Fibroblast of mammary gland (primary cell): ENCODE measurements at places on chromosomes 2 and 18.
A peak's percentile ranks its signal among the peaks of the same experiment; 100 is the strongest.

GRCh38 chr2:33570681-33571080, 28.4 kb downstream of the FAM98A start:
- DNase-seq: no peak

DNA sequence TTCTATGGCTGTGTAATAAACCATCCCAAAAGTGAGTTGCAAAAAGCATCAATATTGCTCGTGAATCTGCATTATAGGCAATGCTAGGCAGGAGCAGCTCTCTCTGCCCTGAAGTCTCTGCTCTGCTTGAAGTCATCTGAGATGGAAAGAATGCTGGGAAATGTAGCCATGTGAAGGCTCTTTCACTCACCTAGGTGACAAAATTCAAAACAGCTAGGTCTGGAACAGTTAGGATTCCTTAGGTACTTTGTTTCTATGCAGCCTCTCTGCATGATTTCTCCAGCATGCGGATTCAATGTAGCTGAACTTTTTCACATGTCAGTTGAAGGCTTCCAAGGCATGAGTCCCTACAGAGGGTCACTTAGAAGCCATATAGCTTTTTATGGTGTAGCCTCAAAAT, 1383.7 kb downstream of the LRP1B start:
- no peak for DNase-seq

DNA sequence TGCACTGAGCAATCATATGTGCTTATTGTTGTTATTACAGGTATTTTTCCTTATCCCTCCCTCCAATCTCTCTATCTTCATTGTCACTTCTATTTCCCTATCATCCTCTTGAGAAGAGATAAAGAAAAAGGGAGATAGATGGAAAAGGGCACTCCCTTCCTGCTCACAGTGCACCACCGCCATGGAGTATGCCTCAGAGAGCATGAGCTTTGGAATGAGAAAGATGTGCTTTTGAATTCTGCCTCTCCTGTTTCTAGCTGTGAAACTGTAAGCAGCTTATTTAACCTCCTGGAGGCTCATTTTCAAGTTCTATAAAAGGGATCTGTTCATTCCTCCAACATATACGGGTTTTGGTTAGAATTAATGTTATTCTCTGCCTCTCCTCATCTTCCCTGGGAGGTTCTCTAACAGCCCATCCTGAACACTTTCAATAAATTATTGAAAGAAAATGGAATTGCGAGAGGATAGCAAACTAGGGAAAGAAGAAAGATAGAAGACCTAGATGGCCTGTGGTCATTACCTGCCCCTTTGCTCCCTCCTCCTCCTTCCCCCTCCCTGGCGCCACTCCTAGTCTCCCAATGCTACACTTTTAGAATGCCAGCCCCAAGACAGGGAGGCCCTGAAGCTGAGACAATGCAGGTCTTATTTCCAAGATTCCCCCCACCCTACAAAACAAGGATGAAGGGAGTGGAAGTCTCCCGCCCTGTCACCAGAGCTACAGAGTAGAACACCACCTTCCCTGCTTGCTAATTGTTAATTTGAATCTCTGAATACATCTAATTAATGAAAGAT, 37.8 kb downstream of the FIGN start:
- no peak for DNase-seq

- no peak for DNase-seq
These were observed 306.5 kb upstream of the ZNF521 start for GRCh38 chr18:25658476-25658875.

DNA sequence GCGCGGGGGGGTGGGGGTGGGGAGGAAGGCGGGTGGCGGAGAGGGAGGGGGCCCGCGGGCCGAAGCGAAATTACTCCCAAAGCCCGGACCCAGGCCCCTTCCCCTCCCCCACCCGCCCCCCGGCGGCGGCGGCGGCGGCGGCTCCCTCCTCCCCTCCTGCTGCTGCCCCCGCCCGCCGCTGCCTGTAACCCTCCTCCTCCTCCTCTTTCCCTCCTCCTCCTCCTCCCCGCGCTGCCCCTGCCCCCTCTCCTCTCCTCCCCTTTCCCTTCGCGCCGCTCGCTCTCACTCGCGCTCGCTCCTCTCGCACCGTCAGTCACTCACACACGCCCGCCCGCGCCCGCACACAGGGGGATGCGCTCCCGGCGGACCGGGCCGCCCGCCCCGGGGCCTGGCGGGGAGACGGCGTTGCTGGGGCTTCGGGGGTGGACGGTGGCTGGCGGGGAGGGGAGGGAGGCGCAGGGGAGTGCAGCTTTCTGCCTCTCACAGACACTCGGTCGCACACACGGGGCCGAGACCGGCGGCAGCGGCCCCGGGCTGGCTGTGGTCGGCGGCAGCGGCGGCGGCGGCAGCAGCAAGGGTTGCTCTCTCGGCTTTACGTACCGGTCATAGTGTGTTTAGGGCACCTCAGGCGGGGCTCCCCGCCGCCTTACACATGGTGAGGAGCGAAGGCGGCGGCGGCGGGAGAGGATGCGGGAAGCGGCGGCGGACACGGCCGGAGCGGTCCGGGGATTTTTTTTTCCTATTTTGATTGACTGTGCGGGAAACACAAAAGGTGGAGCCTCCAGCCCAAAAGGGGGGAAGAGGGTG, 405 bp downstream of the SP3 start:
- DNase-seq: peak; percentile 82

DNA sequence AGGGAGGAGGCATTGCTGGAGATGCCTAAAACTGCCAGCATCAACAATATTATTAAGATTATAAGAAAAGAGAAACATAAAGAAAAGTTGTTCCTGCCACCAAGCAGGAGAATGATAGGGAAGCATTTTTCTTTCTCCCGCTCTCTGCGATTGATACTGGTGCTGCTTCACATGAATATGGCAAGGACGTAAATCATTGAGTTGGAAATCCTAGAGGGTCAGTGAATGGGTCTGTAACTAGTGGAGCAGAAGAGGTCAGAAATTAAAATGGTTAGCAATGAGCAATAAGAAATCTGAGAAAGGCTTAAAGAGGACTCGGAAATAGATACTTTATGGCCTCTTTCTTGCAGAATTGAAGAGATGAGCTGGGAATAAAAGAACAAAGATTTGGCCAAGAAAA, 631.7 kb downstream of the BCL11A start:
- DNase-seq: no peak

DNA sequence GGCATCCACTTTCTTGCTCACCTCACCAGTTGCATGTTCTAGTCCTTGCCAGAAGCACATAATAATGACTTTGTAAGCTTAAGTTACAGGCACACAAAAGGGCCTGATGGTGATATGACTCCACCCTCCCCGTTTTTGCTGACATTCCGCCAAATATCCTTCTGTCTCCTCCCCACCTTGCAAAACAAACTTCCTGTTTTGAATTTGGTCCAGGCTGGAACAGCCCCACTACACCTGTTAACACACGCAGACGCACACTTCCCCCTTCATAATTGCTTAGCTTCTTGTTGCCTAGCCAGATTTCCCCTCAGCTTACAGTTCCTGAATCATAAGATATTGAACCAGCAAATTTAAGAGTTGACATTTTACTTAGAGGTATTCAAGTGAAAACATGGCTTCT, at the start of gene MGAT5:
MGAT5 (plus strand) TSS at position 269 of the 400 bp plus-strand sequence. CDS start 332 bp downstream, outside the sequence.
- DNase-seq: no peak

GRCh38 chr2:229669841-229670240, 44.5 kb downstream of the DNER start:
- DNase-seq: no peak

GRCh38 chr2:229230256-229230655, 40.8 kb downstream of the PID1 start:
- DNase-seq: no peak

DNA sequence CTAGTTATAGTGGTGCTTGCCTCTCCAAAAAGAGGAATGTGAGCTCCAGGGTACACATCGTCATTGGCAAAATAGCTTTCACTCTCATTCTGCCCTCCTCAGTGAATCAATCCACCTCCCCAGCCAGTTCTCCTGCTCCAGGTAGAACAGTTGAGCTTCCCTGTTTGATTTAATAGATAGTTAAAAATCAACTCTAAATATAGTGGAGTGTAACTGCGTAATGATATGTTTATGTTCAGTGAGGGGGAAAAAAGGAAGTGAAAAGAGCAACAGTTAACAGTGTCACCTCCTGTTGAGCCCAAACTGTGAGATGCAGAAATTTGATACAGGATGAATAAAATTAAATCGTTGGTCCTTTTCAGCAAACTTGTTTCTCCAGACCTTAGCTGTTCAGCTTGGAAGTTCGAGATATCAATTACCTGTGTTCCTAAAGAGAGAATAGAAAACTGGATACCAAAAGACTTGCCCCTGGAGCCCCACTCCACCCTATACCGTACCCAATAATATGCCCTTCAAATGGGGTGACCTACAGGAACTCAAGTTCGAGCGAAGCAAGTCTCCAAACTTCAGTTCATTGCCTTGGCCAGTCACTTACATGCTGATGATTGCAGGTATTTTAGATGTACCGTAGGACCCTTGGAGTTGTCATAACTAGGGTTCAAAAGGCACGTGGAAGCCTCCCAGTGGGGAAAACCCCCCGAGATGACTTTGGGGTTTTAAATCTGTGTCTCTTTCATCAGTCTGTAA, 708.4 kb downstream of the RNF144A start:
- DNase-seq: no peak
